Stimulated activated CD8-positive, alpha-beta memory T cell treated with anti-CD3 and anti-CD28 coated beads, Interleukin-12 subunit alpha, Interleukin-12 subunit beta, amount 100 ng/mL, for 1 hour (primary cell): ENCODE measurements at places on chromosomes 1 and 21.

- DNase-seq = no peak
These were observed 21.9 kb upstream of the NBL1 start for GRCh38 chr1:19622204-19622603.

- no peak for DNase-seq
These were observed 43.5 kb downstream of the DPYD start for GRCh38 chr1:97877307-97877706.

DNA sequence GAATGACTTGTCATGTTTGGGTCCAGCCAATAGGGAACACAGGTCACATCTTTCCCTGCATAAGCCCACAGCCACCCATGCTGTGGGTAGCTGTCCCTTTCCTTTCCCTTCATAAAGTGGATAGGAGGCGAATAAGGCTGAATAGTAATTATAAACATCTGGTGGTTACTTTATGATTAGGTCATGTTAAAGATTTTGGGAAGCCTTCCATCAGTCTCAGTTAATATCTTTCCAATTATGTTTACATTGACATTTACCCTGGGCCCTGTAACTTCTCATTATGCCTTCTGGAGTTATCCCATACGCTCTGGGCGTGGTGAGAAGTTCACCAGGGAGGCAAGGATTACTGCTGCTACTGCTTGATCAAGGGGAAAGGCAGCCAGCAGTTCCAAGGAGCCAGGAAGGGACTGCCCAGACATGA, 197.2 kb downstream of the HLX start:
- DNase-seq = no peak

DNA sequence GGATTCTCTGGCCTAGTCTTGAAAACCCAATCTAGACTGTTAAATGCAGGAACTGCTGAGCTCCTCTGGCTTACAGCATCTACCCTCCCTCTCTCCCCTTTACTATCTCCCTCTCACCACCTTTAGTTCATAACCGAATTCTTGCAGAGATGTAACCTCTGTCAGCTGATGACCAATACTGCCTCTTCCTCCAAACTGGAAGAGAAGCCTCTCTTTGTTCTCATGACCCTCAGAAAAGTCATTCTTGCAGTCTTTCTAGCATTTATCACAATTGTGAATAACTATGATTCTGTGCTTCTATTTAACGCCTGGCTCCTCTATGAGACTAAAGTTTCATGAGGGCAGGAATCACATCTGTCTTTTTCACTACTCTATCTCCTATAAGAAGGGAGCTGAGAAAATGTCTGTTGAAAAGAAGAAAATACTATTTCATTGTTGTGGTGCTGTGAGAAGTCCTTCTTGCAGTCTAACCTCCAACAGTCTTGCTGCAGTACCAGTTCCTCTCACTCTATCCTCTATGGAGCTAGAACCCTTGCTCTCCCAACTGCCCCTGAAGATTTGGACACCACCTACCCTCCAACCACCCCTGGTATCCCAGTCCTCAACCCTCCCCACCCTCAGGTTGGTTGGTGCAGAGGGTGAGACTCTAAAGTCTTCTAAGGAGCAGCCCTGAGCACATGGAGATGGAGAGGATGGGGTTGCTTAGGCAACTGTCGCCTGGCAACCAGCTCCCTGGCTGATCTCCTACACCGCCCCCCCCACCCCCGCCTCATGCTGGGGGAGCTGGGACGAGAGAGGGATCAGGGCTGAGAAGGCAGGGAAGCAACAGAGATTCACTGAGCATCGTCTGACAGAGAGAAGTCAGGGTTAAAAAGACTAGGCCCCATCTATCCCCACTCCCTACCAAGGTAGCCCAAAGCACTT, 13.9 kb downstream of the MEF2D start:
- DNase-seq = no peak

DNA sequence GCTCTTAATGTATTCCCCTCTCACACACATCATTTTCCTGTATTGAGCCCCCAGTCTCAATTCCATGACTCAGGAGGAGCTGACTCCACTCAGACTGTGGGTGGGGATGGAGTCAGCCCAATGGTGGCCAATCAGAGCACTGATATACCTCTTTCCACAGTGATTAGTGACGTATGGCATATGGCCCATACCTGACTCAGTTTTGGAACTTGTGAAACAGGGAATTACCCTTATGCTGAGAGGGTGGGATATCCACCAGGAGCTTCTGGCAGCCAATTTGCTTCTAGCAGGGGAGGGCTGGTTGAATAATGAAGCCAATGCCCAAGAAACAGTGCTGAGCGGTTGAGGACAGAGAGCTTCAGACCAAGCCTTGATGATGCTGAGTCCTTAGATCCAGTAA, 86.4 kb upstream of the SPATA6 start:
- no peak for DNase-seq
